ENCODE measurements at places on chromosomes 6 and 20. TPM values are rescaled to one million over a fixed set of nuclear protein-coding genes. Genes with fewer than 3 reads are reported as not detected.

- no peak for DNase-seq
Measured at GRCh38 chr6:145548933-145549648, 186.2 kb downstream of the EPM2A start.

- DNase-seq, result no peak
Measured at GRCh38 chr6:21998582-21998981, 298.3 kb downstream of the PRL start.

- no peak for DNase-seq
Measured at GRCh38 chr6:8831366-8832152, 396.2 kb upstream of the SLC35B3 start.

GRCh38 chr6:37060195-37060559, 54.7 kb downstream of the FGD2 start:
- no peak for DNase-seq

DNA sequence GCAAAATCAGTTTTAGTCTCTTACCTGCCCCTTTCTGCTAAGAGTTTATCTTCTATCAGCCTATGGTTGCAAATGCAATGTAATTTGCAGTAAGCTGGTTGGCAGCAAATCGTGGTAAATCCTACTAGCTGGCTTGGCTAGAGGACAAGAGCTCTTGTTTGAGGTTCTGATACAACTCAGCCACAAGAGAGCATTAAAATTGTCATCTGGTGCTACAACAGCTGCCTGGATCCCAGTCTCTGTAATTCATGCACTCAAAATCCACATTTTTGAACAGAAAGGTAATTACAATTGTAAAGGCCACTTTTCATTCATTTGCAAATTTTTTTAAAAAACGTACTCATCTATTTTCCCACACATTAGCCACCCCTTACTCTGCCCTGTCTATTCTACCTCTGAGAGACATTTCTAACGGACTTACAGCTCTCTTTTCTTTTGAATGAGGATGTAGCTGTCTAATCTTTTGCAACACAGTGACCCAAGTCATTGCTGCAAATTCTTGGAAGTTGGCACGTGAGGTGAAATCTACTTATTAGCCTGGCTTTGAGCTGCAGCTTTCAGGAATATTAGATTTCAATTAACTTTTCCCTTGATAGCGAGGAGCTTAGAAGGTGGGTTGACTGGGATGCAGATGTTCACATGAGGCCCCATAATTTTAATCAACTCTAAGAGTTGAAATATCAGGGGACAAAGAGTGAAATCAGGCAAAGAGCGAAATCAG, 54.0 kb upstream of the FAM184A start:
- DNase-seq, result no peak

DNA sequence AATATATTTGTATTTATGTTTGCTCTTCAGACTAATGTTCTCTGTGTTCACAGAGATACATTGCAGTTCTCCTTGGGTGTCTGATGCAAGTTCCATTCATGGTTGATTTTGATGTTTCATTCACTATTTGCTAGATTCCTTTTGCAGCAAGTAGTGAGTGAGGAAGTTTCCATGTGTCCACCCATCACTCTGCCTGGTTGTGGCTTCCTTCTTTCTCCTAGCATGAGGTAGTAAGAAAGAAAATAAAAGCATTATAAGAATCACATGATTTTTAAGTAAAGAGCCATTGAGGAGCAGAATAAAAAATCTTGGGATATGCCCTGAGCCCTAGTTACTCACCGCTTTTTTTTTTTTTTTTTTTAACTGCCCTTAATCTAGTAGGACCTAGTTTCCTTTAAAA, 8.7 kb downstream of the SASH1 start:
- no peak for DNase-seq

DNA sequence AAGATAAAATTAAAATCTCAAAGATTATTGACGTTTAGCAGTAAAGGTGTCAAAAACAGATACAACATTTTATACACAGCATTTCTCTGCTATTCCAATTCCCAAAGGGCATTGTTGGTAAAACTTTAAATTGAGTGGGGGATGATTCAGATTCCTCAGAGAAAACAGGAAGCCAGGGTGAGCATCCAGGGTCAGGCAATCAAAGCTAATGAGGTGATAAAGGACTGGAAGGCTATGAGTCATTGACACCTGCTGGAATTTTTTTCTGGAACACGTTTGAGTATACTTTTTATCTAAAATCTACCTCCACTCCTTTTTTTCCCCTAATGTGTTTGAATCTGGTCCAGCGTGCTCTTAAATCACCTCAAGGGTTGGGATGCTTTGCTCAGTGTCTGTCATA, 52.2 kb downstream of the FKBP1C start:
- DNase-seq, result no peak

DNA sequence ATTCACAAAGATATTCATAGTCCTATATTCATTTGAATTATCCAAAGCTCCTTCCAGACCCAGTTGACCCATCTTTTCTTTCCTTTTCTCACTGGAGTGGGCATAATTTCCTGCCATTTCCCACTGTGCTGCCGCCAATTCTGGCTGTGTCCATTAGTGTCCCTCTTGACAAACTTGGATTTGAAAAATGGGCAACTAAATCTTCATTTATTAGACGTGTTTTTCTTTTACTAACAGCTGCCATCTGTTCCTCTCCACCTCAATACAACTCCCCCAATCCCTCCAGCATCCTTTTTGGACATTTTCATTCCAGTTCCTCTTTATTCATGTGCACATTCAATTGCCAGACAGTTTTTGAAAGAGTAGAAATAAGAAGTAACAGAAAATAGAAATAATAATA, 90.5 kb downstream of the PCSK2 start:
- no peak for DNase-seq

DNA sequence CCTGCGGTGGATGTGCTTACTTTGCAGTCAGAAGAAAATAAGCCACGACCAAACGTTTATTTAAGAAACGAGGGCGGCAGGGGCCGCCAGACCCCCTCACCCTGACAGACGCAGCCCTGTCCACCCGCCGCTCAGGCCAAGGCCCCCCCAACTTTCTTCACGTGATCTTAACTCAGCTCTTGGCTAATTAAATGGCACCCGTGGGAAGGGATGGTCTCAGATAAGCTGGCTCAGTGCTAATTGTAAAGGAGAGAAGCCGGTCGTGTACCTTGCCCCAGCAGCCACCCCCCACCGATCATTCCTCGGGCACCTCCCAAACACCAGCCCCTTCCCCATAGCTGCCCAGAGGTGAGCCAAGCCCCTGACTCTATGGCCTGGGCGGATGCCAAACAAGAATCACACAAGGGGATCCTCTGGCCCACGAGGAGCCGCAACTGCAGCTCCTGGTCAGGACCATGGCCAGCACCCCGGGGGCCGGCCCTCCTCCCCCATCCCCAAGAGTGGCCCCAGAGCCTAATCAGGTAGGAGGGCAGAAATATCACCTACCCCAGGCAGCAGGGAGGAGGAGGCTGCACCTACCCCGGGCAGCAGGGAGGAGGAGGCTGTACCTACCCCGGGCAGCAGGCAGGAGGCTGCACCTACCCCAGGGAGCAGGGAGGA, 11.2 kb downstream of the KCNQ2 start:
- no peak for DNase-seq

DNA sequence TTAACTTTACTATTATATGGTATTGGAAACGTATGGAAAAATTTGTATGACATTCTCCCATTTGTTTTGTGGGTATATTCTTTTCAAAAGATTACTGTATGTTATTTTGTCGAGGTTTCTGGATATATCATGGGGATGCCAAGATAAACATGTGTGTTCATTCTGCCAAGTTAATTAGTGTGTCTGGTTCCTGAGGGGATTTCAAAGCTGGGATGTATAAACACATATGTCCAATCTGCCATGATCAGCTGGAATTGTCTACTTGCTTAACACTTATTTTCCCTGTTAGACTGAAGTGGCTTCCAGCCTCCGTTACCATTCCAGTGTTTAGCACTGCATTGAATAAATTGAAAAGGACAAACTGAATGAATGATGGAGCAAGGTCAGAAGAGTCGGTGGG, 86.2 kb downstream of the DNAH8 start:
- DNase-seq, result no peak

DNA sequence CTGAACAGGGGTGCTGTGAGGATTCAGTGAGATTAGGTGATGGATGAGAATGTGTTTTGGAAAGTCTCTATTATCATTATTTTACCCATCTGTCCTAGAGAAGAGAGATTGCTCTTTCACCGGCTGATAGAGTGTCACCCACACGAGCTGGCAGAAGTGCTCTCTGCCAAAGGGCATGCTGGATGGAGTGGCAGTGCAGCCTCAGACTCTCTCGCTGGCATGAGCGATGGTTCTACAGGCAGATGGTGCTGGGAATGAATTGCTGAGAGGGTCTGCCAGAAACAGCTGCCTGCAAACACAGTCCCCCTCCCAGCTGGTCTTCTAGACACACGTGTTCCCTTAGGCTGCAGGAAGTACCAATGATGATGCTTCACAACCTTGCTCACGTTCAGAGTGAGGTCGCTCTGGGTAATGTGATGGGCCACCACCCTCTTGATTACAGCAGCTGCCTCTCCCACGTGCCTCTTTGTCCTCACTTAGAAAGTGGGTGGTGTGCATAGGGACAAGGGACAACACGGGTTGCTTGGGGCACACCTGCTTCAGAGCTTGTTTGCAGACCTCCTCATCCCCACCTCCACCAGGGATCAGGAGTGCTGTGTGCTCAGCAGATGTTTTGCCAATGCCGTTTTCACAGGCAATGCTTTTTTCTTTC, 84.7 kb downstream of the FOXA2 start:
- DNase-seq, result no peak

- DNase-seq, result no peak
Measured at GRCh38 chr6:20811109-20811761, 277.0 kb downstream of the CDKAL1 start.

DNA sequence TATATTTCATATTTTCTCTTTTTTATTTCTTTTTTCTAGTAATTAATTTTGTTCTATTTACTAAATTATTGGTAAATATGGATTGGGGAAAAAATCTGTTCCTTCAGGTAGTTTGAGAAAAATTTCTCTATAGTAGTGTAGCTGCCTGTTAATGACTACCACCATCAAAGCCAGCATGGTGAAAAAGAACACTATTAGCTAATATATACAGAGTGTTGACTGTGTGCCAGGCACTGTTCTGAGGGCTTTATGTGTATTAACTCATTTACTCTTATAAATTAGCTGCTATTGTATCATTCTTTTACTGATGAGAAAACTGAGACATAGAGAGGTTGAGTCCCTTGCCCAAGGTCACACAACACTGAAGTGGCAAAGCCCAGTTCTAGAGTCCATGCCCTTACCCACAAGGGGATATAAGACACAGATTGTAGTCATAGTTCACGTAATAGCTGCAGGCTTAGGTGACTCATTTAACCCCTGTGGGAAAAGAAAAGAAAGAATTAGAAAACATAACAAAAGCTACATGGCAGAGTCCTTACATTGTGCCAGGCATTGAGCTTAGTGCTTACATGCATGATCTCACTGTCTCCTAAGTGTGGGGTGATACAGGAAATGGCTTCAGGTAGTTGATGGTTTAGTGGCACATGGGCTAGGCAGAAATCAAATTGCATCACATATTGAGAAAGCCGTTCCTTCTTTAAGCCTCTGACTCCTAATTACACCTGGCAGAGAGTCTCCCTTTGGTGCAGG, 12.2 kb upstream of the AKIRIN2 start:
- DNase-seq, result no peak

MMP24 gene
- 0.98 TPM for total RNA-seq

All from right lobe of liver (tissue), 6 donors.